Right renal cortex interstitium (tissue), 3 donors: ENCODE measurements at places on chromosomes 6 and 20. TPM values are rescaled to one million over a fixed set of nuclear protein-coding genes. Genes with fewer than 3 reads are reported as not detected.

- DNase-seq, result no peak
These were observed 991 bp downstream of the UQCC2 start for GRCh38 chr6:33710296-33711121.

- DNase-seq, result no peak
These were observed 63.7 kb downstream of the DHX35 start for GRCh38 chr20:39025883-39026282.

DNA sequence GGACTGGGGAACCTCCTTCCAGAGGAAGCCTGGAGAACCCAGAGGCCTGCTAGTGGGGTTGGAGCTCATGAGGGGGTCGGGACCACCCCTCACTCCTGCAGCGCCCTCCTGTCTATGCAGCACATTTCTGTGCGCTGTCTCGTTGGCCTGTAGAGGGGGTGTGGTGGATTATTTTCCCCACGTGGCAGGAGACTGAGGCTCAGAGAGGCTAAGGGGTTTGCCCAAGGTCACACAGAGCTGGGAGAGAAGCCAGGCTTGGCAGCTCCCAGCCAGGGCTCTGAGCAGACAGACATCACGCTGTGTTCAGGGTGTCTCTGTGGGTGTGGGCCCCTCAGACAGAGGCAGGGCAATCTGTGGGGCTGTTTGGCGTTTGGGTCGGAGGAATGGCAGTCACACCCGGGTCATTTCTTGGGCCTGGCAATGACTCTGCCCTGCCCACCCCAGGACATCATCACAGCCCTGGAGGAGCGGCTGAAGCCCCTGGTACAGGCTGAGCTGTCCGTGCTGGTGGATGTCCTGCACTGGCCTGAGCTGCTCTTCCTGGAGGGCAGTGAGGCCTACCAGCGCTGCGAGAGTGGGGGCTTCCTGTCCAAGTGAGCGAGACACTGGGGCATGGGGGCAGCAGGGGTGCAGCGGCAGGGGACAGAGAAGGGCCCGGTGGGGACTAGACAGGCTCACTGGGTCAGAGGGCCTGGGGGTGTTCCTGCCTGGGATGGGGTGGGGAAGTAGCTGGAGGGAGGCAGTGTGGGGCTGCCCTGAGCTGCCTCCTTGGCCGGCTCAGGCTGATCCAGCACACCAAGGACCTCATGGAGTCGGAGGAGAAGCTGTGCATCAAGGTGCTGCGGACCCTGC, 27.7 kb downstream of the UQCC2 start:
- DNase-seq, result no peak

DNA sequence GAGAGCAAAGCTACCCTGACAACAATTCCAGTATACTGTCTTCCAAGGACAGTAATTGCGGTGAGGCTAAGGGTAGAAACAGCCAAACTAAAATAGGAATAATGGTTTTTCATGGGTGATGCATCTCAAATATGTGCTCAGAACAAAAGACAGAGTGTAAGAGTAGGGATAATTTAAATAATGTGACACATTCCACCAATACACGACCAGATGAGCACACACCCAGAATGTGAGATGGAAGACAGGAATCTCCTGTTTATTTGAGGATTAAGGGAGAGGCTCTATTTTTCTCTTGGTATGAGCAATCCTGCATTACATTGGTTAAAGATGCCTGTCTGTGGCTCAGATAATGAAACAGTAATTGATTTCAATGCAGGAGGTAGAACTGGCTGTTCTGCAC, 292.9 kb upstream of the ZFP64 start:
- DNase-seq, result no peak

DNA sequence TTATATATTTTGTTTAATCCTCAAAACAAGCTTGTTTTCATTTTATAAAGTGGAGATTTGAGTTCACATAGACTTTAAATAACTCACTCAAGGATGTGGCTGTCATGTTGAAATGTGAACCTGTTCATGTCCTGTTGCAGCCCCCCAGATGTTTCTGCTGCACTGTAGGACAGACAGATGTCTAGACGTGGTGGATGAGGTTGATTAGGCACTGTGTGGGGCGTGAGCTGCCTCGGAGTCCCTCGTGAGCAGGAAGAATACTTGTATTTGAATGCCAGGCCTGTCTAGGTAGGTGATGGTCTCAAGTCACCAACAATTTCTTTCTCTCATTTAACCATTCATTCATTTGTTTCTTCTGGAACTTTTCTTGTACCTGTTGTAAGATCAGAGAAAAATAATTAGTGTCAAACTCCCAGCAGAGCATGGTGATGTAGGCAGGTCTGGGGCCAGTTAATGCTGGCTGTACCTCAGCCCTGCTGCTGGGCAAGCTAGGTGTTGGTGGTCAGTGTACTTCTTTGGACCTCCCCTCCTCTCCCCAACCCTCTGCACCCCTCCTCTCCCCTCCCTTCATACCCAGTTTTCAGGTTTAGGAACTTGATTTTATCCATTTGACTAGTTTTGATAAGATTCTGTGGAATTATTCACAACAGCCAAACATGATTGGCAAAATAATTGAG, 34.0 kb downstream of the AFDN start:
- DNase-seq, result no peak

DNA sequence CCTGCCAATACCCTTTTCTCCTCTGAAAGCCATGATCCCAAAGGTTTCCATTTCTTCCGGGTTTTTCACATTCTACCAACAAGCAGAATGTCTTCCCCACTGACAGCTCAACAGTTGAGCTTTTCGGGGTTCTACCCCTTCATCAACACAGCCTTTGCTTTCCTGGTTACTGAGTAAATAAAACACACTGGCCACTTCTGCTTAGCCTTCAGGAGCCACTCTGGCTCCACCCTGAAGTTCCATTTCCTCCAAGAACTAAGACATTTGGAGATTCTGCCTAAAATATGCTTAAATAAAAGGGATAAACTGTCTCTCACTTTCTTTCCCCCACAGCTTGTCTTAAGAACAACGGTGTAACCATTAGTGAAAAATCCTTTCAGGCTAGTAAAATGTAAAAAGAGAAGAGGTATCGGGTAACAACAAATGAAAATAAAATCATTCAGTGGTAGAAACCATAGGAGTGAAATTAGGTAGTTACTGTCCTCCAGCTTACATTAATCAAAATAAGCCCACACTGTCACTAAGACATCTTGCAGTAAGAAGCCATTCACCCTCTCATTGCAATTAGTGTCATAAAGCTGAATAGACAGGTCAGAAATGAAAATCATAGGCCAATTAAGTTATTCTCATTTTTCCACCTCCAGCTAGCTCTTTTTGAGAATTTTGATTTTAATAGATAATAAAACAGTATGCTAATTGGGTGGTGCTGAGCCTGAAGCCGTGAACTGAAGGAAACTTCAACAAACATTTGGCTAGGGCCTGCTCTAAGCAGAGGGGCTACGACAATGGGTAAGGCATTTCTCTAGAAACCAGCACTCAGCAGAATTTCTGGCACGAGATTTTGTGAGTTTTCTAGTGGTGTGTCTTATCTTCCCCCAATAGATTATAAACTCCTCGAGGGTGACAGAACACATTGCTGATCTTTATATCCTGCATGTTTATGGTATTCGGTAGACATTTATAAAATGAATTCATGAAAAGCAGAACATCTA, 194.2 kb downstream of the KHDC1L start:
- DNase-seq, result no peak

DNA sequence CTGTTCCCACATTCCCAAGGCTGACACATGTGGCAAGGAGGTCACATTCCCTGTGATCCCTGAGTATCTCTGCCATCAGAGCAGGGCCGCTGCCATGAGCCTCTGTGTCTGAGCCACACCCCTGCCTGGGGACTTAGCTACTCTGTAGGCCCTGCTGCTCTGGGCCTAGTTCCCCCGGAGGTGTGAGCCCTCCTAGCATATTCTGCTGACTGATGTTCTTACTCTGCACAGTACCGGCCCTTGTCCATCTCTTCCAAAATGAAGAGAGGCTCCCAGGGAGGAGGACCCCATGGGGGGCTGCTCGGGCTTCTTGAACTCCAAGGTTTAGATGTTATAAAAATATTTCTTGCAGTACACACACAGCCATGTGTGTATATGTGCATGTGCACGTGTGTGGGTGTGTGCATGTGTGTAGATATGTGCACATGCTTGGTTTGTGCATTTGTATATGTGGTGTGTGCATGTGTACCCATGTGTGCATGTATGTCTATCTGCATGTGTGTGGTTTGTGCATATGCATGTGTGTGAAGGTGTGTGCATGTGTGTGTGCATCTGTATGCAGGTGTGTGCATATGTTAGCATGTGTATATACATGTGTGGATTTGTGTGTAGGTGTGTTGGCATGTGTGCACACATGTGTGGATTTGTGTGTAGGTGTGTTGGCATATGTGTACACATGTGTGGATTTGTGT, 101.2 kb downstream of the ERMARD start:
- no peak for DNase-seq

- DNase-seq, result no peak
These were observed 148.1 kb upstream of the TENT5A start for GRCh38 chr6:81900616-81901015.

DNA sequence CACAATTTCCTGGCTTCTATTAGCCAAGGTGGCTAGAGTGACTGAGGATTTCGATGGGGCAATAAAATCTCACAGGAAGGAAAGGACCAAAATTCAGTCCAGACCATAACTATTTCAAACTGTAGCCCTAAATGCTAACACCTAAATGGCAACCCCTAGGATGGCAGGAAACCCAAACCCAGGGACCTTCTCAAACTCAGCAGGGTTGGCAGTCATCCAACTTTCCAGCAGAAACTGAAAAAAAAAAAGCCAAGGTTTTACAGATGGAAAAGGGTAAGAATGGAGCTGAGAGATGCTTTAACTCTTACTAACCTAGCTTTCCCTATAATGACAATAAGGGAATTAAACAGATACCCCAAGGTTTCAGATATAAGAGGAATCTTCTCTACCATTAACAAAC, 10.5 kb downstream of the IBTK start:
- no peak for DNase-seq

- no peak for DNase-seq
These were observed 1.9 kb downstream of the L3MBTL3 start for GRCh38 chr6:130020073-130020906.

- no peak for DNase-seq
These were observed 662 bp downstream of the ZNF343 start for GRCh38 chr20:2507875-2508630.

GRCh38 chr6:44009425-44010321, 117.6 kb downstream of the MRPL14 start:
- no peak for DNase-seq

DNA sequence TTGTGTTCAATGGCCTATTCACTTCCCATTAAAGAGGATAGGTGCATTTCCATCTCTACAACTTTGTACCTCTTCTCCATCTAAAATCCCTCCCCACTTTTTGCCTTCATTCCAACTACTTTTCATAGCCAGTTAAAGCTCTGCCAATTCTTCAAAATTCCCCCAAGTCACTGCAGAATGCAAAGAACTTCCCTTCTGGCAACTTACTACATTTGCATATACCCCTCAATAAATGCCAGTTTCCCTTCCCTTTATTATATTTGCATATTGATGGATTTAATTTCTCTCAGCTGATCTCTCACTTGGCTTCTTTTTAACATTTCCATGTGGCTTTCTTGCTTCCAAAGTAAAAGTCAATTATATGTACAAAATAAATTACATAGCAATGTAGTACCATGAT, 393.4 kb downstream of the HACE1 start:
- DNase-seq, result no peak

The GSTA3 gene
- polyA plus RNA-seq, result 0.74 TPM

The KCNQ5 gene
- polyA plus RNA-seq, result 0.20 TPM

The VARS1 gene
- 59.4 TPM for polyA plus RNA-seq

The CNR1 gene
- polyA plus RNA-seq, result 0.90 TPM

The GGTLC1 gene
- polyA plus RNA-seq, result not detected
